Panc1 (cell line): ENCODE measurements at places on chromosomes 16 and 17. TPM values are rescaled to one million over a fixed set of nuclear protein-coding genes. Genes with fewer than 3 reads are reported as not detected.

GRCh38 chr16:82118749-82119148 is 51.3 kb downstream of the MPHOSPH6 start:
- no peak for DNase-seq
- H3K4me1 ChIP-seq: no peaks in the 10 kb centered on the region
- H3K4me3 ChIP-seq: no peak overlapping the region
- H3K27ac ChIP-seq: no peak overlapping the region
- H3K27me3 ChIP-seq: no peaks in the 10 kb centered on the region

TBC1D3C gene
- total RNA-seq: not detected

- H3K27ac ChIP-seq: peak overlapping the region; percentile 54
- no peaks in the 10 kb centered on the region for H3K27me3 ChIP-seq
- DNase-seq: no peak
- H3K4me3 ChIP-seq: peak overlapping the region; percentile 63
Measured at GRCh38 chr16:89700649-89701424, 668 bp downstream of the SPATA2L start.

- no peaks in the 10 kb centered on the region for H3K27me3 ChIP-seq
- no peaks in the 10 kb centered on the region for H3K36me3 ChIP-seq
- no peak for DNase-seq
- H3K4me1 ChIP-seq: no peaks in the 10 kb centered on the region
- H3K4me3 ChIP-seq: no peak overlapping the region
Measured at GRCh38 chr17:9403257-9403656, 172.4 kb downstream of the STX8 start.

- H3K27ac ChIP-seq: no peak overlapping the region
- no peaks in the 10 kb centered on the region for H3K27me3 ChIP-seq
- DNase-seq: no peak
Measured at GRCh38 chr17:79077587-79077986, 3.0 kb downstream of the ENGASE start.

KRTAP4-9 gene
- not detected for total RNA-seq

DNASE1L2 gene
- 4.4 TPM for total RNA-seq

DNA sequence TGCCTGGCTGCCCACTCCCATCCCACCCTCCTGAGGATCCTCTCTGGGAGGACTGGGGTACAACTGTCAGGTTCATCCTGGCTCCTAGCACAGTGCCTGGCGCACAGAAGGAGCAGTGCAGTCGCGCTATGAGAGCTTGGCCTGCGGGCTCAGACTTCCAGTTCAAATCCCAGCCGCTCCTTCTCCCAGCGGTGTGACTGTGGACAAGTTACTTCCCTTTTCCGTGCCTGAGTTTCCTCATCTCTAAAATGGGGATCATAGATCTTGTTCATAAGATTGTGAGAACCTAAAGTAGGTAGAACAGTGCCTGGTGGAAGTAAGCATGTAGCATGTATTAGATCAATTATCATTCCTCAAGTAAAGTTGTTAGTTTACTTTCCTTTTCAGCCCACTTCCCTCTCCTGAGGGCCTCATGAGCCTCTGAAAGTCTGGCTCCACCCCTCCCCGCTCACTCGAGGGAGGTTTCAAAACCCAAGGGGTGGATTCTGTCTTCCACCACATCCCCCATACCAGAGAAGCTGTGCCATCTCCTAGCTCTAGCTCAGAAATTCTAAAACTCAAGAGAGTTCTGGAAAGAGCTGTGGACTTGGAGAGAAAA is 19.9 kb upstream of the COL1A1 start:
- H3K36me3 ChIP-seq: no peaks in the 10 kb centered on the region
- H3K4me3 ChIP-seq: no peak overlapping the region
- no peak for DNase-seq
- no peak overlapping the region for H3K27ac ChIP-seq
